ENCODE measurements at places on chromosomes 5 and 9.
A peak's percentile ranks its signal among the peaks of the same experiment; 100 is the strongest.

DNA sequence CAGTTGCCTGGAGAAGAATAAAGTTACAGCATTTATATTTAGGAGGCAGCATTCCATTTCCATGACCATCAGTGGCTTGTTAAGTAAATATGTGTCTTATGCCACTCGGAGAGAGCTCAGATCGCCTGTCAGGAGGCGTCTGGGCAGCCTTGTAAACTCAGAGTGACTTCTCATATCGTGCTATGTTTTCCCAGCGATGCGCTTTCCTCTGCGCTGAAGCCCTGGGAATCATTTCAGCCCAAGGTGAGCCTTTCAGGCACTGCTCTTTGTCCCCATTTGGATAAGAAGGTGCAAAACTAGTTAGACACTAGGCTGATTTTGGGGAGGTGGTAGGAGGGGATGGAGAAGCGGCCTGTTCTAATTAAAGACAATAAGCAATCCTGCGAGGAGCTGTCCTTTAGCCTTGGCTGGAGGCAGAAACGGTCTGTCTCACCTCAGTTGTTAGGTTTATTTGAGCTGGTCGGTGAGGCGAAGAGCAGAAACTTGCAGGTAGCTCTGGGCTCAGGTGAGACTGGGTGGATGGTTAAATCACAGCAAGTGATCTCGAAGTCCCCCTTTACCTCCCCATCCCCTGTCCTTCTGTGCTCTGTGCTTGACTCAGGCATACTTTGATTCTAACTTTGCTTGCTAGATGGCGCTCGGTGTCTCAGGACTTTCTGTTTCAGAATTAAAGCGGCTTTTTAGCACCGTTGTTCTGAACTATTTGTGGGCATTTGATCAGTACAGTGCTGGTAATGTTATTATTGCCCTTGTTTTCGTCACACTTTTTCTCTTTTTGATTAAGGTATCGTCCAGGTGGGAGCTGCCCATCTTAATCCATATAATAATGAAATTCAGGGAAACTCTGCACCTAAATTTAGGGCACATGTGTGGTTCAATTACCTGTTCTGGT lies 24.6 kb downstream of the NR2F1 start:
- no peak for DNase-seq

DNA sequence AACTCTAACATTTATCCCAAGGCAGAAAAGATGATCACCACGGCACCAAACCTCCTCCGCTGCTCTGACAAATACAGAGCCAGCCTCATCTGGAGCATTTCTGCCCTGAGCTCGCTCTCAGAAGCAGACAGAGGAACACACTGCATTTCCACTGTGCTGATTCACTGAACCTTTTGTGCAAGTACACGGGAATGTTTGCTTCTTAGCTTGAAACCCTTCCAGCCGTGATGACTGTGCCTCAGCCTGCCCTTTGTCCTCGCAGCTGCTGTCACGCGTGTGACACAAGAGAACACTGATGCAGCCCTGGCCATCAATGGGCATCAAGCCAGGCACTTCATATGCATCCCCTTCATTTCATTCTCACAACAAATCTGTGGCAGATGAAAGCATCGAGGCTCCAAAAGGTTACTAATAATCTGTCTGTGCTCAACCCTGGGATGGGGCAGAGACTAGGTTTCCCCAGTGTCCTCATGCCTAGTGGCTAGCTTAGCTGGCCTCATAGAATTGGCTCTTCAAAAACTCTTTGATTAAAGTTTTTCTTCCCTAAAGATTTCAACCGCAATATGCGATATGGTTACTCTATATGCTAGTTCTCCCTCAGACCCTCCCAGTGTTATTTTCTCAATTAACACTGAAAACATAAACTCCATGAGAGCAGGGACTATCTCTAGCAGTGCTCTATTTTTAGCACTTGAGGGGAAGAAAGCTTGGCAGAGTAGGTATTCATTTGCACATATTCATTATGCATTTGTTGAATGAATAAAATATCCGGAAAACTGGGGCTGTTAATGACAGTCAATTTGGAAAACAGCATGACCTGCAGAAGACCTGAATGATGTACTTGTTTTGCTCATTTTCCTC lies 7.3 kb downstream of the CDC14B start:
- DNase-seq, result no peak

DNA sequence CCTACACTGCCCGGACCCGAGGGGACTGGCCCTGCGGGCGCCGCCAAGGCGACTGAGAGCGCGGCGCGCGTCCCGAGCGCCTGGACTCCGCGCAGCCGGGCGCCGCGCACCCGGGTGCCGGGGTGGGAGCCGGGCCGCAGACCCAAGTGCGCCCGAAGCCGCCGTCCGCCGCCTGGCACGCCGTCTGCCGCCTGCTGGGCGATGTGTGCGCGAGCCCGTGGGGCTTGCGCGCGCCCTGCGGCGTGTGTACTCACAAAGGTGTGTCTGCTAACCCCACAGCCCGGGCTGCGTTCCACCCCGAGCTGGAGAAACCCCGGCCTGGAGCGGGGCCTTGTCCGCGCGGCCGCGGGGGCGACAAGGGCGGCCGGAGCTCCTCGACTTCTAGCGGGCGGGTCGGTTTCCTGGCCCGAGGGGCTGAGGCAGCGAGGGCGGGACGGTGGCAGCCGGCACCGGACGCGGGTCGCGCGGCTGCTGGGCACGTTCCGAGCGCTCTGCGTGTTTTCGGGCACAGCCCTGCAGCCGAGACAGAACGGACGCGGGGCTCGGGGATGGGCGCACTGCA lies 1.1 kb upstream of the ZSWIM6 start:
- peak; percentile 49 for DNase-seq

DNA sequence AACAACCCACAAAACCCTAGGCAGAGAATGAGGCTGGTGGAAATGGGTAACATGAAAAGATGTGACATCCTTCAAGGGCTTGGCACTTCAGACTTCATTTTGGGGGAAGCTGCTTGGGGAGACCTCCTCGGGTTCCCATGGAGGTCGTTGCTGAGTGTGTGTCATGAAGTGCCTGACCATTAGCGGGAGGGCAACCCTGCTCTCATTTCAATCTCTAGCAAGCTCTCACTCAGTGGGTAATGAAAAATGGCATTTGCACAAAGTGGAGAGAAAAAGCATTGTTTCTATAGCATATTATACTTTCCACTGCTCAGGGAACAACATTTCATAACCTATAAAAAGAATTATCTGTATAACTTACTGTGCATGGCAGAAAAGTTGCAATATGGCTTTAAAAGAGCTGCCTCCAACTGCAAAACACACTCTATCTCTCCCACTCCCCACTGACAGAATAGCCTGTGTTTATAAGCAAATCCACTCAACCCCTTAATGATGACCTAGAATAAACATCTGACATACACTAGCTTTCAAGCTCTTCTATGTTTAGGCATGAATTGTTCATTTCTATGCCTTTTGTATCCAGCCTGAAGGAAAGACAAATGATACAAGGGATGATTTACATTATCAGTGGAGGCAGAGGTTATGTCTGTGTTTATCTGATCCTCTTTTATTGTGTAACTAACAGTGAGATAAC lies 357.2 kb downstream of the ZSWIM6 start:
- no peak for DNase-seq

DNA sequence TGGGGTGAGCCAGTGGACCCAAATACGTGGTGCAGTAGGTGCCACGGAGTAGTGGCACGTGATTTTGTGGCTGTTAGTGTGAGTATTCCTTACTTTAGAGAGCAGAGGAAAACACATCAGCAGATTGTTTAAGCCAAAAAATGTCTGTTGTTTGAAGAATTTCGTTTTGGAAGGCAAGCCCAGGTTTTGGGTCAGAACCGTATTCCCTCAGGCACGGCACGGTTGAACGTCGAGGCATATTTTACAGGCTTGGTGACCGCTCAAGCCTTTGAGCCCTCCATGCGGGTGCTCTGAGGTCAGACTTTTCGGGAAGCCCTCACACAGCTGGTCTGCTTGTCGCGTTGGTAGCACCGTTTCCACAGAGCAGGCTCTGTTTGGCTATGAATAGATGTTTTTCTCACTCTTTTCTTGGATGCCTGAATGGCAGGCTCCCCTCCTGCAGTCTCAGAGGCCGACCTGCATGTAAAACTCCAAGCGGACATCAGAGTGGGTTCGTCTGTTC lies 27.2 kb downstream of the NEK6 start:
- DNase-seq, result no peak

- DNase-seq, result no peak
These were observed 31.1 kb downstream of the C5orf22 start for GRCh38 chr5:31563216-31563615.

DNA sequence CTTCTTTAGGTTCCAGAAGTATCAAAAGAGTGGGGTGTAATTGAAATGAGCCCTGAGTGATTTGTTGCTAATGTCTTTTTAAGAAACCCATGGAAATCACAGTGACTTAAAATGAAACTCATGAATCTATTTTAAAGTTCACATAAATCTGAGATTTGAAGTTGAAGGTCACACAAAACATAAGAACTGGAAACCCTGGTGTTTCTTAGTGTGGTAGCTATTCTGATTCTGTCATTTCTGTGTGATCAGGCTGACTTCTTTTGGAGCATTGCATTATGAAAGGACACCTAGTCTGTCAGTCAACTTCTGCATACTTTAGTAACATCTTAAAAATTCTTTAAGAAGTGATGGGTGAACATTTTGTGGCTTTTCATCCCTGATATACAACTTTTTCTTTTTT lies 448.8 kb downstream of the TLE4 start:
- DNase-seq, result no peak

GRCh38 chr5:57221049-57221568 lies 47.2 kb downstream of the GPBP1 start:
- no peak for DNase-seq

- DNase-seq, result no peak
These were observed 275 bp downstream of the AHRR start for GRCh38 chr5:321726-322251.

DNA sequence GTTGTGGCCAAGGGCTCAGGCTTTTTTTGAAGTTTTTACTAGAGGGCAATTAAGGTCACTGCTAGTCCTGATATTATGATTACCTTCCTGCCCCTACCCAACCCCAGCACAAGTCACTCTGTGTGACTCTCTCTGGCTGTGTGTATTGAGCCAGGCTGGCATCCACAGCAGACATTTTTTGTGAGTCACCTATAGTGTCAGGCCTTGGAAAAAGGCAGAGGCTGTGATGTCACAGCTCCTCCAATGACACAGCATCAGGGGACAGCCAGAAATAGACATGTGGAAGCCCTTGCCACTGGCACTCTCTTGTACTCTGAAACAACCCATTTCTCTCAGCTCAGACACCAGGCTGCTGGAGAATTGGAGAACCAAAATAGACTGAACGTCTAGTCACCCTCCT lies 145.4 kb downstream of the NMUR2 start:
- DNase-seq, result no peak

DNA sequence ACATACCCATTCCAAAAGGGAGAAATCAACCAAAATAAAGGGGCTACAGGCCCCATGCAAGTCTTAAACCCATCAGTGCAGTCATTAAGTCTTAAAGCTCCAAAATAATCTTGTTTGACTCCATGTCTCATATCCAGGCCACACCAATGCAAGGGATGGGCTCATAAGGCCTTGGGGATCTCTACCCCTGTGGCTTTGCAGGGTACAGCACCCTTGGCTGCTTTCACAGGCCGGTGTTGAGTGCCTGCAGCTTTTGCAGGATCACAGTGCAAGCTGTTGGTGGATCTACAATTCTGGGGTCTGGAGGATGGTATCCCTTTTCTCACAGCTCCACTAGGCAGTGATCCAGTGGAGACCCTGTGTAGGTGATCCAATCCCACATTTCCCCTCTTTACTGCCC lies 5.0 kb upstream of the SPINK14 start:
- no peak for DNase-seq

- no peak for DNase-seq
These were observed 32.6 kb upstream of the RXRA start for GRCh38 chr9:134293611-134294152.

DNA sequence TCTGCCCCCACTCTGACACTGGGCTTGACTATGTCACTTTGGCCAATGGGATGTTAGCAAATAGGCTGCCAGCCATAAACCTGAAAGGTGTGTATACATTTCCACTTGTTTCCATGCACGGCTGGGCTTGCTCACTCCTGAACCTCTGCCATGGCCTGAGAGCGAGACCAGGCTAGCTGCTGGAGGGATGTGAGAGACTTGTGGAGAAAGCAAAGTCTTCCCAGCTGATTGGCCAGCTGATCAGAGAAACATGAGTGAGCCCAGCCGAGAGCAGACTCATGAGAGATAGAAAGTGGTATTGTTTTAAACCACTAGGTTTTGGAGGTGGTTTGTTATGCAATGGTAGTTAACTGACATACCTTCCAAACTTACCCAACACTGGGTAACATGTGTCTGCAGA lies 13.9 kb downstream of the FAM193B start:
- no peak for DNase-seq

DNA sequence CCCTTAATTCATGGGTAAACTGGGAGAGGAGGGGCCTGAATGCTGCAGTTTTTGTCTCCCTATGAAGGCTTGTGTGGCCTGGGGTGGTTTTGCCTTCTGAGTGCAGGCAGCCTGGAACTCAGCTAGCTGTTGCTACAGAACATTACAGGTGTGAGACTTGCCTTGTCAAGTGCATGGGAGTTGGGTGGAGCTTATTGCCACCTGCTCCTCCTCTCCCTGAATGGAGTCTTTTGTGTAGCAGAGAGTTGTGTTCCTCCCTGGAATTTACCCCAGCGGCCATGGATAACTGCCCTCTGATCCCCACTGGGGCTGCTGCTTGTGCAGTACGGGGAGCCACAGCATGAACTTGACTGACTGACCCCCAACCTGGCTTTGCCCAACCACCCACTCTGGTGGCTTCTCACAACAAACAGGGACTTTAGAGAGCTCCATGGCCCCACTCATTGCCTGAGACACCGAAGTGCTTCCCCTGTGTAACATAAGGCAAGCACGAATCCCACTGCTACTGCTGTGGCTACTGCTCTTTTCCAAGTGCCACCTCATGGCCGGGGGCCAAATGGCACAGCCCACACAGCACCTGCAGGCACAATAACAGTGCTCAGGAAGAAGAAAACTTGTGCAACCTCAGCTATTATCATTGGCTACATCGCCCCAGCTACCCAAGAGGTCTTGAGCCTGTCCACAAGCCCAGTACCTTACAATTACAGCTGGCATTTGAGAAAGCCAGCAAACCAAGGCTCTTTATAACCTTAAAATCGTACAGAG lies 942.9 kb downstream of the CDH18 start:
- DNase-seq, result no peak

DNA sequence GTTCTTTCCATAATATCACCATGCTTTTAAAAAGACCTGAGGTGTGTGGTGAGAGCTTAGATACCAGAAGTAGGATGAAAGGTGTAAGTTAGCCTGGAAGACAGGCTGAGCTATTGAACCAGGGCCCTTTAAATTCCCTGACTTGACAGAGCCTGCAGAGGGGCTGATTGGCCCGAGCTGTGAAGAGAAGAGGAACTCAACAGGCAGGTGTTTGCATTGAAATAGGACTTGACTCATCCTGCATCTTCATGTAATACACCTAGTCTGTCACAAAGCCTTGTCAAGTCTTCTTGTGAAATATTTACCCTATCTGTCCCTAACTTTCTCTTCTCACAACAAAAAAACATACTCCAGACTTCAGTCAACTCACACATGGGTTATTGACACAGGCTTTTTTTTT lies 16.6 kb upstream of the ANP32B start:
- DNase-seq, result no peak

DNA sequence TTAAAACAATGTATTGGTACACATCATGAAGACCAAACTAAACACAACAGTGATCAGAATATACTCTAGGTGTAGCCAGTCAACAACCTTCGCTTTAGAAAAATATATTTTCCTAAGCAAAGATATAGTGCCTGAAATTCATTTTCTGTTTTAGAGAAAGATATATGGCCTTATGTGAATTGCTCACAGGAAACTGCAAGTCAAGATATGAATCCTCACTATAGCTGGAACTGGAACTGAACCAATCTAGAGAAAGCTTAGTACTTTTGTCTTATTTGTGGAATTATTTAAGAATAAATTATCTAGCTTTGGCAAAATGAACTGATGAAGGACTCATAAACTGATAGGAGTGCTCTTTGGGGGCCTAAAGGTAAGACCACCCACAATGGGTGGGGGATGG lies 27.3 kb downstream of the GZMK start:
- DNase-seq, result no peak
